ENCODE measurements at places on chromosomes 3 and 15.
A peak's percentile ranks its signal among the peaks of the same experiment; 100 is the strongest.

GRCh38 chr3:188421151-188421821, 267.3 kb downstream of the LPP start:
- DNase-seq = no peak

GRCh38 chr3:113194823-113195401, 16.4 kb upstream of the BOC start:
- no peak for DNase-seq

GRCh38 chr15:92583096-92584034, 72.2 kb downstream of the FAM174B start:
- DNase-seq = no peak

DNA sequence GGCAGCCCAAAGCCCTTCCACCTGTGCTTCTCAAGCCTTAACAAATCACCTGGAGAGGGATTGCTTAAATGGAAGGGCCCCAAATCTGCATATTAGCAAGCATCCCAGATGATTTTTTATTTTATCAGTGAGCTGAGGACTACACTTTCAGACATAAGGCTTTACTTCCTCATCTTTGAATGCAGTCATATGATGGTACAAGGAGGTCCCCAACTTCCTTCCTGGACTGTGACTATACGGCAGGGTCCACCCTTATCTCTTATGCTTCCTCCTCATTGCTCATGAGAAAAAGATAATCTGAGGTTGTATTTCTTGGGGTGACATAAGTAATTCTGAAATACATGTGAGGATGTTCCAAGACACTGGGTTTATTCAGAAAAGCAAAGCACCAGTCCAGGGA, 13.7 kb upstream of the HEG1 start:
- DNase-seq = peak; percentile 55

DNA sequence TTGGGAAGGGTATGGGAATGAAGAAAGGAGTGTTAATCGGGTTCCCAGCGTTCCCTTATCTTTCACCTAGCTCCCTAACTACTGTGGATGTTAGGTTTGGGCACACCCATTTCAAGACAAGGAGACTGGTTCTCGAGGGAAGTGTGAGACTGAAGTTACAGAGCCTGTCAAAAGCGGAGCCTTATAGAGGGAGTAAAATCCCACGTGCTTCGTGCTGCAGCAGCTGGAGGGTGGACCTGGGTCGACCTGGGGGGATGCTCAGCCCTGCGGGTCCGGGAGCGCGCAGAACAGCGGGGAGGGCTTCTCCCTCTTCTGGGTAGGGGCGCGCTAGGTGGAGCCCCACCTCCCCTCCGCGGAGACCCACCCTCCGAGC, 314 bp upstream of the TMED3 start:
- no peak for DNase-seq

GRCh38 chr3:183375787-183376186, 52.6 kb downstream of the MCF2L2 start:
- DNase-seq = no peak

GRCh38 chr3:126277629-126278378, 79.4 kb downstream of the KLF15 start:
- no peak for DNase-seq

GRCh38 chr3:50369012-50369670, 9.8 kb upstream of the TMEM115 start:
- DNase-seq = no peak

DNA sequence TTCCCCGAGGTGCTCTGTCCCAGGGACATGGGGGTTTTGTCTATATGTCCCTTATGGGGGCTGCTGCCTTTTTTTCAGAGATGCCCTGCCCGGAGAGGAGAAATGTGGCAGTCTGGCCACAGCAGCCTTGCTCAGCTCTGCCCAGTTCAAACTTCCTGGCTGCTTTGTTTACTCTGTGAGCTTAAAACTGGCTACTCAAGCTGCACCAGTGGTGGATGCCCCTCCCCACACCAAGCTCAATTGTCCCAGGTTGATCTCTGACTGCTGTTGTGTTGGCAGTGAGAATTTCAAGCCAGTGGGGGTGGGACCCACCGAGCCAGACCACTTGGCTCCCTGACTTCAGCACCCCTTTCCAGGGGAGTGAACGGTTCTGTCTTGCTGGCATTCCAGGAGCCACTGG, 188.9 kb downstream of the STXBP5L start:
- no peak for DNase-seq

- no peak for DNase-seq
These were observed 319.9 kb upstream of the GBE1 start for GRCh38 chr3:82081351-82081750.

All from ascending aorta (tissue), 2 donors.